Cerebellum (tissue), 4 donors: ENCODE measurements at places on chromosomes 5 and 9. TPM values are rescaled to one million over a fixed set of nuclear protein-coding genes. Genes with fewer than 3 reads are reported as not detected.

DNA sequence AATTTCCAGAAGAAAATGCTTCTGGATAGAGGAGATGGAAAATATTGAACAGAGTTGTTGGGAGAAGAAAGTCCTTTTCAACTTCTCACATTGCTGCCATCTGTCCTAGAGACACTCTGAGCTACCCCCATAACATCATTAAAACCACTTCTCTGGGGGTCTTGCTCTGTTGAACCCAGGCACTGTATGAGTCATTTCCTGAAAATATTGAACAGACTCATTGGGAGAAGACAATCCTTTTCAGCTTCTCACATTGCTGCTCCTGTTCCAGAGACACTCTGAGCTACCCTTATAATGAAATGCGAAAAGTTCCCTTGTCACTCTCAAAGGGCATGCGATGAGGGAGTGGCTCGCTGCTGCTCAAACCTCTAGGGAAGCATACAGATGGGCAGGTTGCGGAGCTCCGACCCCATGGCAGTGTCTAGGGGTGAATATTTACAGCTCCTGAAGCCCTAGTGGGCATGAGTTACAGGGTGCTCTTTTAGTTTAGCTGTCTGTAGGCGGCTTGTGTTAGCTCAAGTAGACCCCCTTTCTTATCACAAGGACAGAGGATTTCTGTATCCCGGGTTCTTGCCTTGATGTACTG lies 90.7 kb downstream of the CDKN2A start:
- no peak for DNase-seq

DNA sequence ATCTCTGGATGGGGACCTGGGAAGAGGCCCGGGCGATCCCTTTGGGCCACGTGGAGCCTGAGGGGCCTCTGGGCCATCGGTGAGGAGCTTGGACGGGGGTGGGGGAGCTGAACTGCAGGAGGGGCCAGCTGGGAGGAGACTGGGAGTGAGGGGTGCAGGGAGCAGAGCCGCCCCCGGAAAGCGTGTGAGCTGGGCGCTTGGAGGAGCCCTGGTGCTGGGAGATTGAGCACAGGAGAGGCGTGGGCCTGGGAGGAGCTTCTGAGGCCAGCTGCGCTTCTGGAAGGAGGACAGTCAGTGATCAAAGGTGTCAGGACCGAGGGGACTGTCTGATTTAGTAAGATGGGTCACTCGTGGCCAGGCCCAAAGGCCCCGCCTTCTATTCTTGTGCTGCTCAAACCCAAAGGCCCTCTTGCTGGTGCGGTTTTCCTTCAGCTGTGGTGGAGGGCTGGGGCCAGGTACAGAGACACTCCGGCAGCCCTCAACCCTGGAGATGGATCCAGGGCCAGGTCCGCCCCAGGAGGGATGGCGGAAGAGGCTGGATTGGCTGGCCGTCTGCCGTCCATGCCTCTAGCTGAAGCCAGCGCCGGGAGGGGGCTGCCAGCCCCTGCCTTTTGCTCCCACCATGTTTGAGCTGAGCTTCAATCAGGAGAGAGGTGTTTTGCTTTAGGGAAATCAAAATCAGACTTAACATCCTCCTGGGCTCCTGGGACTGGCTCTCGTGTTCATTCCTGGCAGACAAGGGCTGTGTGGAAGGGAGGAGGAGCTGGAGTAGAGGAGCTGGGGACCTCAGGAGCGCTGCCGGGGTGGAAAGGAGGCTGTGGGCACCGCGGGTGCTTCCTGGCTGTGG lies 21.6 kb downstream of the NCS1 start:
- DNase-seq = no peak

- no peak for DNase-seq
Measured at GRCh38 chr5:63768221-63768620, 194.0 kb downstream of the HTR1A start.

C1QTNF3 gene
- 52.7 TPM for total RNA-seq

SOX30 gene
- 0.18 TPM for total RNA-seq

DNA sequence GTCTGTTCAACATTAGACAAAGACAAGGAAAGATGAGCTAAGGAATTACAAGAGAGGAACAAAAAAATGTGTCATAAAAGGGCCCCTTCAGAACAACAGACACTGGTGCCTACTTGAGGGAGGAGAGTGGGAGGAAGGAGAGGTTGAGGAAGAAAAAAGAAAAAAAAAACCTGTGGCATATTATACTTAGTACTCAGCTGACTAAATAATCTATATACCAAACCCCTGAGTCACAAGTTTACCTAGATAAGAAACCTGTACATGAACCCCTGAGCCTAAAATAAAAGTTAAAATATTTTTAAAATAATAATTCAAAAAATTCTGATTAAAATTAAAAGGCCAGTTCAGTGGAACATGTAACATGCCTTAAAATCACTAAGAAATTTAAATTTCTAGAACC lies 107.3 kb downstream of the MTREX start:
- no peak for DNase-seq

GRCh38 chr5:112201141-112201540 lies 217.9 kb downstream of the EPB41L4A start:
- DNase-seq = no peak

DNA sequence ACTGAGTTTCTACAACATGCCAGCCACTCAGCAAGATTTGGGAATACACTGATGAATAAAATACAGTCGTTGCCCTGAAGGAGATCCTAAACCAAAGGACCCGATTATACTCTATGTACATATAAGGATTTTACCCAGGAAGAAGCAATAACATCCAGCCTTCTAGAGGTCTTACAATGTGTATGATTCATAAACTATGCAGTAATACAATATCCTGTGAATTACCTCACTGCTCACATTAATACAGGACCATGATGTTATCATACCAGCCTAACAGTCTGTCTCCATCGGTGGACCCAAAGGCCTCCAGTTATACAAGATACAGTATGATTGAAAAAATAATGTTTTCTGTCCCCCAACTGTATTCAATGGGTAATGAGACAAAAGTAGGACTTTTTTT lies 310.5 kb upstream of the TRPM3 start:
- DNase-seq = no peak

CCDC171 gene
- total RNA-seq = 19.7 TPM

DNA sequence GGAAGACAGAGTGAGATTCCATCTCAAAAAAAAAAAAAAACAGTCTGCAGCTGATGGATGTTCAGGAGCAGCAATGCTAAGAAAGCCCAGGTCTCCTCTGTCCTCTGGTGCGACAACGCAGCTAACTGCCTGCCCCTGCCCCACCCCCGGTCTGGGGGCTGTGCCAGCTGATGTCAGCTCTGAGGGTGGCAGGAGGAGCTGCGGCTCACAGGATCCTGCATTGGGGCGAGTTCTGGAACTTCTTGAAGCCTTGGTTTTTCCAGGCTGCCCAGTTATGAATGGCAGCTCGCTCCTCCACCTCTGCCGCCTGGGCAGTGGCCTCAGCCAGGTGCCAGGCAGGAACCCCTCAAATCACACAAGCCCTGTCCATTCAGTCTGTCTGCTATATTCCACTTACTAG lies 113.5 kb downstream of the ROR2 start:
- DNase-seq = no peak

DNA sequence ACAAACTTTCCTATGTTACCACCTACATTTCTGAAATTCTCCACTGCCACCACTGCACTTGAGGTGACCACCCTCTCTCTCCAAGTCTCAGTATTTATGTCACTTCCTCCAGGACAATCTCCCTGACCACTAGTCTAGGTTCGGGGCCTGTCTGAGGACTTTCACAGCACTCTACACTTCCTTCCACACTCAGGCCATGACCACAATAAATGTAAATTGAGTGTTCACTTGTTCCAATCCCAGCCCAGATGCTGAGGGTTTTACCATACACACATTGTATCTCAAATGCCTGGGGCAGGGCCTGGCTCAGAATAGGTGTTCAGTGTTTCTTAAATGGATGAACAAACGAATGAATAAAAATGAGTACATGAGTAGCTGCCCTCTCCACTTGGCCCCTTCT lies 26.9 kb upstream of the CCNG1 start:
- no peak for DNase-seq

DNA sequence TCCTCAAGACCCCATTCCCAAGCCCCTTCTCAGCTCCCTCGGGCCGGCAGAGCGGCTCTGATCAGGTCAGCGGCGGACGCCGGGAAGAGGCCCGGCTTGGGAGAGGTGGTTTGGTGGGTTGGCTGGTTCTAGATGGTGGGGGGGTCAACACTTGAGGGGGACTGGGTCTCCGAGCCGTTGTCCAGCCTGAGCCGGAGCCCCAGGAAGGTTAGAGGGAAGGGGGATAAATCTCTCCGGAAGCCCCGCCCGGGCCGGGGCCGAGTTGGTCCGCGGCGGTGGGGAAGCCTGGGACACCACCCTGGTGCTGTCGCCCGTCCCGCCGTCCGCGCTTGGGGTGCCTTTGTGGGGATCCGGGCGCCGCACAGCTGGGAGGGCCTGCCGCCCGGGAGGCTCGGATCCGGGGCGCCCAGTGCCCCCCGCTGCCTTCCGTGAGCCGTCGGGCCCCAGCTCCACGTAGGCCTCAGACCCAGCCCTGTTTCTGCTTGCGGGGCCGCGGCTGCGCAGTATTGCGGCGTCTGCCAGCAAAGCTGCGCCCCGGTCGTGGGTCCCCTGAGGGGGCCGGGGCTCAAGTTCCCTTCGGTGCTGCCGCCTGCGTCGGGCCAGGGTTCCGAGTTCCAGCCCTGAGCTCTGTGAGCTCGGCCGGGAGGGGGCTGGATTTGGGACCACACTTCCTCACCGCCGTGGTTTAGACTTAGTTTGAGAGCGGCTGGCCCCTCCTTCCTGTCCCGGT lies 542 bp upstream of the TRIM52 start:
- DNase-seq = peak; percentile 62

GRCh38 chr9:88198341-88198807 lies 60.1 kb upstream of the SPATA31C2 start:
- DNase-seq = no peak

PITX1 gene
- total RNA-seq = not detected

KCTD16 gene
- 20.4 TPM for total RNA-seq

DNAJA1 gene
- 141 TPM for total RNA-seq

ADAMTS12 gene
- 7.6 TPM for total RNA-seq

GRCh38 chr5:58459146-58460001 lies 512 bp downstream of the PLK2 start:
- DNase-seq = peak; percentile 1

GRCh38 chr9:126146254-126147145 lies 180.1 kb upstream of the MVB12B start:
- no peak for DNase-seq

LVRN gene
- 3.1 TPM for total RNA-seq

CNTNAP3B gene
- 53.5 TPM for total RNA-seq

- DNase-seq = no peak
Measured at GRCh38 chr9:69993110-69993509, 50.5 kb upstream of the MAMDC2 start.

DNA sequence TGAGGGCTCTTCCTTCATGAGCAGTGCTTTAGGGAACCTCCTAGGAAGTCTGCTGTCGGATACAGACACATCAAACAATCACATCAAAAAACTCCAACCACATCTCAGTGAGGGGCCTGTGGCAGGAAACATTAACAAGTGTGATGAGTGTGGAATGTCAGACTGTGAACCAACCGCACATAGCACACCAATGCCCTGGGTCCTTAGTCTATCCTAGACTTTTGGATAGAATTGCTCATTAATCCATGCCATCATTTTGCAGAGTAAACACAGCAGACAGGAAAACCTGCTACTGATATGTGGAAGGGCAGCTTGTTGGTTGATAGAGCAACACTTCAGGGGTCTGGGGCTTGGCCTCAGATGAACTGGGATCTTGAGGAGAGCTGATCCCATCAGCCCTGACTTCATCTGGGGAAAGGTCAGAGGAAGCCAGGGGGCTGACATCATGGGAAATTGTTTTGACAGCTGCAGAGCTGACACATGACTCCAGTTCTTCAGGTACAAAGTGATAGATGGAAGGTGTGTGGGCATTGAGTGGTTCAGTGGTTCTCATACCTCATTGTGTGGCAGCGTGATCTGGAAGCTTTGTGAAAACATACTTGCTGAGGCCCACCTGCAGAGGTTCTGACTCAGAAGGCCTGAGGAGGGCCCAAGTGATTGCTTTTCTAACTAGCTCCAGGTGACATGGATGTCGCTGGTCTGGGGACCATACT lies 193.3 kb downstream of the DIRAS2 start:
- DNase-seq = no peak

DNA sequence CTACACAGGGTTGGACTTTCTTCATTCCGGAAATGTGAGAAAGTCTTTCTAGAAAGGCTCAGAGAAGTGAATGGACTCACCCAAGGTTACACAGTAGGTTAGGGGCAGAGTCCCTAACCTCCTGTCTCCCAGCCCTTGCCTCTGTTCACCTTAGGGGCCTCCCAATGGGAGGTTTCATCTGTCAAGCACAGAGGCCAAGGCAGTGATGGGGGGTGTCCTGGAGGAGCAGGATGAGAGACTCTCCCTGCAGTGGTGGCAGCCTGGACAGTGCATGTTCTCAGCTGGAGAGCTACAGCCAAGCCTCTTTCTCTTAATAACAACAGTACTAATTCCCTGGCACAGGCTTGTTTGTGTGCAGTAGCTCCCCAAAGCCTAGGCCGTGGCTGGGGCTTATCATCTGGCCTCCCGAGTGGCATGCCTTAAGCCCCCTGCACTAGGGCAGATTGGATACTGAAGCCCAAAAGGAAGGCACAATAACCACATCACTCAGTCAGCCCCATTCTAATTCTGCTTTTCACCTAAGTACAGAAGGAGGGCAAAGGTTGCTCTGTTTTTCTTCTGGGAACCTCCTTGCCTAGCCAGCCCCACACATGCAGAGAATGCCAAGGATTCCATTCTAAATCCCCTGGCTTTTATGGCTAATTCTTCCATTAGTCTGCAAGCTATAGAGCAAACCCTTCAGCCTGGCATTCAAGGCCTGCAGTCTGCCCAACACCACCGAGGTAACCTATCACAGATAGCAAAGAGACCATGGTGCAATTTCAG lies 50.2 kb upstream of the XPA start:
- DNase-seq = no peak

PCDHA9 gene
- total RNA-seq = 22.7 TPM

SUSD1 gene
- total RNA-seq = 34.2 TPM

DNA sequence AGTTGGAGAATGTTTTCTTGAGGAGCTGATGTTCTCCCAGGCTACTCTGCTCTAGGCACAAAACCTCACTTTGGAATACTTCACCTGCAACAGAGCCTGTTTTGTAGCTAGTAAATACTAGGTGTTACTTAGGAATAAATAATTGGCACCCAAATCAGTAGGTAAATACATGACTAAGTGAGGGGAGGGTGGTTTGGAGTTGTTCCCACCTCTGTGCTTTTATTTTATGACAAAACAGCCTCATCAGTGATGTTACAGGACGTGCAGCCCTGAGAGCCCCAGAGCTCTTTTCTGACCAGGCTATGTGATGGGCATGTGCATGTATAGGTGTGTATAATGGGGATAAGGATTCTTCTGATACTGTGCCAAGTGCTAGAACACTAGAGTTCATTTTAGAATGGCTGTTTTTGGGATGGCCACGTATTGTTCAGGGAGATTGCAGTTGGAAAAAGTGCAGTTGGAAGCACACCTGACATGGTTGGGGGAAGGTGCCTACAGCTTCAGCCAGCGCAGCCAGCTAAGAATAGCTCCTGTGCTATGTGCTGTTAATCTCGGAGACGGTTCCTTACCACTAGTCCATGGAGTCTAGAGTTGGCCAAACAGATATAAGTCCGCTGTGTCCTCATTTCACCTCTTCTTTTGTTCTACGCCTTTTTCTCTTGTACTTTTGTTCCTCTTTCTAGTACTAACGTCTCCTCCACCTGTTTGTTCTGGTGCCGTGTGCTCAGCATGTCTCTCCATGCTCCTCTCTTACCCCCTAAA lies 284.7 kb downstream of the FANCC start:
- DNase-seq = no peak

GRCh38 chr5:2888520-2889060 lies 137.1 kb upstream of the IRX2 start:
- no peak for DNase-seq

C5orf46 gene
- total RNA-seq = not detected
